ENCODE measurements at places on chromosomes 5 and 9. TPM values are rescaled to one million over a fixed set of nuclear protein-coding genes. Genes with fewer than 3 reads are reported as not detected.

Gene FBXW11
- total RNA-seq, result 41.7 TPM

Gene ADGRV1
- 0.22 TPM for total RNA-seq

GRCh38 chr9:119003201-119003611 is 366.0 kb downstream of the BRINP1 start:
- H3K36me3 ChIP-seq, result no peaks in the 10 kb centered on the region
- H3K4me3 ChIP-seq, result no peak overlapping the region
- DNase-seq, result no peak
- no peak overlapping the region for H3K27ac ChIP-seq

GRCh38 chr9:116072046-116072445 is 81.5 kb upstream of the PAPPA start:
- no peaks in the 10 kb centered on the region for H3K4me1 ChIP-seq
- H3K27ac ChIP-seq, result no peak overlapping the region
- H3K27me3 ChIP-seq, result no peaks in the 10 kb centered on the region

DNA sequence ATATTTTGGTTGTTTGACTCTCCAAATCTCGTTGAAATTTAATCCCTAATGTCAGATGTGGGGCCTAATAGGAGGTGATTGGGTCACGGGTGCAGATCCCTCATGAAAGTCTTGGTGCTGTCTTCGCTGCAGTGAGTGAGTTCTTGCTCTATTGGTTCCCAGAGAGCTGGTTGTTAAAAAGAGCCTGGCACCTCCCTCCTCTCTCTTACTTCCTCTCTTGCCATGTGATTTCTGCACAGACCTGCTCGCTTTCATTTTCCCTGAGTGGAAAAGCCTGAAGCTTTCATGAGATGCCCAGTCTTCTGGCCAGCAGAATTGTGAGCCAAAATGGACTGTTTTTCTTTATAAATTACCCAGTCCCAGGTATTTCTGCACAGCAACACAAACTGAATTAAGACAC is 221.6 kb downstream of the MAT2B start:
- DNase-seq, result no peak
- no peaks in the 10 kb centered on the region for H3K4me1 ChIP-seq
- no peaks in the 10 kb centered on the region for H3K36me3 ChIP-seq
- H3K27ac ChIP-seq, result no peak overlapping the region

Gene PHF24
- not detected for total RNA-seq
